ENCODE measurements at places on chromosomes 16 and 17.

- DNase-seq, result no peak
Measured at GRCh38 chr17:81000631-81001357, 9.2 kb downstream of the CHMP6 start.

DNA sequence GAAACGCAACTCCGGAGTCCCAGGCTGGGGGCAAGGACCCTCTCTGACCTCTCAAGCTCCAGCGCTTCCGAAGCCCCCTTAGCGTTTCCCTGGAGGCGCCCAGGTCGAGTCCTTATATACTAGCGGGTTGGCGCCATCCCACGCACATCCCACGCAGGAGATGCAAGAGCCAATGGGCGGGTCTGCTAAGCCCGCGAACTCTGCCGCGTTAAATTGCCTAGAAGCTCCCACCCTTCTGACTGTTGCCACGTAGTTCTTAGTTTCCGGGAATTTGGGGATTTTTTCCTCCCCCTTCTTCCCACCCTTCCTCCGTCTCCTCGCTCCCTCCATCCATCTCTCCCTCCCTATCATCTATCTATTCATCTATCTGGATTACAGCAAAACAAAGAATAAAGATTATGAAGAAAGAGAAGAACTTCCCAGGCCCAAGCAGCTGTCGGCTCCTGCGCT, at the start of gene SLFN11:
TSS of gene SLFN11 (minus strand) at position 88 of the 450 bp plus-strand sequence. CDS start 9,814 bp downstream, outside the sequence.
- DNase-seq, result peak; percentile 83

- DNase-seq, result no peak
Measured at GRCh38 chr17:59783221-59784047, 76.0 kb downstream of the VMP1 start.

GRCh38 chr17:29588562-29589411, 661 bp downstream of the GIT1 start:
- DNase-seq, result peak; percentile 40

DNA sequence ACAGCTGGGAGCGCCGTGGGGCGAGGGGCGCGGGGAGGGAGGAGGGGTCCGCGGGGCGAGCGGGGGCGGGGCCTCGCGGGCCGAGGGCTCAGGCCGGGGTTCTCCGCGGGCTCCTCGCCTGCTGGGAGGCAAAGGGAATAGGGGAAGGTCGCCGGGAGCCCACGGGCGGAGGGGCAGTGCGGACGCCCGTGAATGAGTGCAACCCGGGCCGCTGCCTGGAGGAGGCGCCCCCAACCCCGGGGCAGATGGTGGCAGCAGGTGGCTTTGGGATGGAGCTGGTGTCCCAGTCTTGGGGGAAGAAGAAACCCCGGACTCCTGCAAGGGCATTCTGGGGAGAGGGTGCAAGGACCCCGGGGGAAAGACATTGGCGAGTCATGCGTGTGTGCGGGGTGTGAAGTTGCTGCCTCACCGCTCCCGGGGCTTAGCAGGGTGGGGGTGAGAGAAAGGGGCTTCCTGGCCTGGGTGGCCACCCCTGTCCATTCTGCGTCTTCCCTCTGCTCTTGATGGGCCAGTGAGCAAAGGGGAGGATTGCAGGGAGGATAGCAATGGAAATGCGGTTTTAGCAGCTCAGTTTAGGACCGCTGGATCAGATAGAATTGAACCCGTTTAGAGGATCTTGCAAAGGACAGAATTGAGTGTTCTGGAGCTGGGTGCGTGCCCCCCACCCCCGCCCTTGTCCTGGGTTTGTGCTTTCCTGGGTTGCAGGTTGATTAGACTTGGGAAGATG, 526 bp downstream of the KIAA0513 start:
- no peak for DNase-seq
